ENCODE measurements at places on chromosomes 1 and 21. TPM values are rescaled to one million over a fixed set of nuclear protein-coding genes. Genes with fewer than 3 reads are reported as not detected.

DNA sequence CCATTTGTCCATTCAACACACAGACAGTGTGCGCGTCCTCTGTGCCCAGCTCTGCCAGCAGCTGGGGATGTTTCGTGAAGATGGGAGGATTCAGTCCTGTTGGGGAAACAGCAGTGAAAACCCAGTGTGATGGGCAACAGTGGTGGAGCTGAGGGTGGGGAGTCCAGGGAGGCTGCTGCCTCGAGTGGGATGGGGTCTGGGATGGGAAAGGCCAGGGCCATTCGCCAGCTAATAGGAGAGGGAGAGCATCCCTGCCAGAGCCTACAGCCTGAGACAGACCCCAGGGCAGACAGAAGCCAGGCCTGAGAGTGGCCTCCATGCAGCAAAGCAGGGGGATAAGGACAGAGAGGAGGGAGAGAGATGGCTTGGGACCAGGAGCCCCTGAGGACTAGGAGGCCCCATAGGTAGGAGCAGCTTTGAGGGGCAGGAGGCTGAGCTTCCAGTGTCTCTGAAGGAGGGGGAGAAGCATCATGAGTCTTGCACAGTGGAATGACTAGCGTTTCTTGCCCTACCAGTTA lies 252.6 kb downstream of the NPHP4 start:
- H3K27ac ChIP-seq = no peak overlapping the region
- DNase-seq = no peak
- H3K27me3 ChIP-seq = no peaks in the 10 kb centered on the region
- H3K4me3 ChIP-seq = no peak overlapping the region

GRCh38 chr1:192849011-192849410 lies 40.2 kb downstream of the RGS2 start:
- no peak overlapping the region for H3K27ac ChIP-seq
- no peak for DNase-seq
- no peaks in the 10 kb centered on the region for H3K36me3 ChIP-seq
- no peaks in the 10 kb centered on the region for H3K4me1 ChIP-seq
- H3K4me3 ChIP-seq = no peak overlapping the region

DNA sequence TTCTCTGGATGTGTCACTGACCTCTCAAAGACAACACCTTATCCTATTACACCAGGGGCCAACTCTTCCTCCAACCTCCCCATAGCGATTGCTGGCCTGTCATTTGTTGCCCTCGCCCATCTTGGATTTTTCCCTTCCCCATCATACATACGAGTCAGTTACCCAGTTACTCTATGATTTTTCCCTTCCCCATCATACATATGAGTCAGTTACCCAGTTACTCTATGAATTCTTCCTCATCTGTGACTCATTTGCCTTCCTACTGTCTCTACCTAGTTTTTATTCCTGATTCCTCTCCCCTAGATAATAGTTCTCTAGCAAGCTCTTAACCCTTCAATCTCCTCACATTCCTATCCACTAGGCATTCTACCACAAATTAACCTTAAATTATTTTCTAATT lies 178.8 kb downstream of the NR5A2 start:
- peaks cover 3% of the 10 kb centered on the region for H3K4me1 ChIP-seq
- DNase-seq = peak; percentile 79
- H3K27me3 ChIP-seq = no peaks in the 10 kb centered on the region
- no peaks in the 10 kb centered on the region for H3K36me3 ChIP-seq
- no peak overlapping the region for H3K27ac ChIP-seq

- no peaks in the 10 kb centered on the region for H3K4me1 ChIP-seq
- no peak overlapping the region for H3K27ac ChIP-seq
- DNase-seq = no peak
- peaks cover 50% of the 10 kb centered on the region for H3K27me3 ChIP-seq
- H3K4me3 ChIP-seq = no peak overlapping the region
- no peaks in the 10 kb centered on the region for H3K36me3 ChIP-seq
Observed at GRCh38 chr1:20530901-20531300, 21.5 kb upstream of the FAM43B start.

Gene KCNE2
- 0.27 TPM for total RNA-seq

DNA sequence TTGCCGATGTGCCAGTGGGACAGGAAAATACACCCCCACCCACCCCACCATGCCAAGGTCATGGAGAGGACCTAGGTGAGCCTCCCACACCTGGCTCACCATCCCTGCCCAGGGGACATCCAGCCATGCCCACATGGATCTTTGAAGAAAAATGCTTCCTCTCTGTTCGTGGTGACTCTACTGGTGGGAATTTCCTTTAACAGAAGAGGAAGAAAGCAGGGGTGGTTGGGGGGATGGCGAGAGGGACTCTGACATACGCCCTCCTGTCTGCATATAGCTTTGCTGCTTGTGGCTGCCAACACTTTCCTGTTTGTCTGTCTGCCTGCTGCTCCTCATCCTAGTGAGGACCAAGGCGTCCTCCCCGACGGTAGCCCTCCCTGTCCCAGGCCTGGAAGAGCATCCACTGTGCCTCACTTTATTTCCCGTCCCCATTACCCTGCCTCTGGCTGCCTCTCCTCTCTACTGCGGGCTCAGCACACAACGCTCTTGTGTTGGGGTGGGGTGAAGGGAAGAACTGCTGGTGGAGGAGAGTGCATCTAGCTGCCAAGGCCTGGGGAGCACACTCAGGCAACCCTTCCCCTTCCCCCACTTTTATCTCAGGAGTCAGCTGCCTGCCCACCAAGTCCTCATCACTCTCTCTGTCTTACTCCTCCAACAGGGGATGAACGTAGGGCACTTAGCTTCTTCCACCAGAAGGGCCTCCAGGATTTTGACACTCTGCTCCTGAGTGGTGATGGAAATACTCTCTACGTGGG lies 2.5 kb downstream of the SEMA4A start:
- DNase-seq = no peak
- H3K4me1 ChIP-seq = peaks cover 11% of the 10 kb centered on the region
- H3K36me3 ChIP-seq = no peaks in the 10 kb centered on the region
- no peak overlapping the region for H3K4me3 ChIP-seq

Gene SPRR1B
- 0.39 TPM for total RNA-seq

- no peak overlapping the region for H3K27ac ChIP-seq
- no peaks in the 10 kb centered on the region for H3K36me3 ChIP-seq
- DNase-seq = no peak
- H3K4me3 ChIP-seq = no peak overlapping the region
- H3K4me1 ChIP-seq = no peaks in the 10 kb centered on the region
Observed at GRCh38 chr1:197027359-197027758, 39.7 kb downstream of the F13B start.

GRCh38 chr1:156492591-156493080 lies 7.9 kb downstream of the MEF2D start:
- peaks cover 57% of the 10 kb centered on the region for H3K4me1 ChIP-seq
- DNase-seq = no peak
- no peaks in the 10 kb centered on the region for H3K36me3 ChIP-seq

Gene DNAJC28
- total RNA-seq = 2.1 TPM

GRCh38 chr1:77825131-77825709 lies 45.8 kb downstream of the MIGA1 start:
- H3K36me3 ChIP-seq = peaks cover 4% of the 10 kb centered on the region
- H3K27me3 ChIP-seq = no peaks in the 10 kb centered on the region
- peak; percentile 75 for DNase-seq
- H3K4me3 ChIP-seq = no peak overlapping the region
- H3K27ac ChIP-seq = no peak overlapping the region

DNA sequence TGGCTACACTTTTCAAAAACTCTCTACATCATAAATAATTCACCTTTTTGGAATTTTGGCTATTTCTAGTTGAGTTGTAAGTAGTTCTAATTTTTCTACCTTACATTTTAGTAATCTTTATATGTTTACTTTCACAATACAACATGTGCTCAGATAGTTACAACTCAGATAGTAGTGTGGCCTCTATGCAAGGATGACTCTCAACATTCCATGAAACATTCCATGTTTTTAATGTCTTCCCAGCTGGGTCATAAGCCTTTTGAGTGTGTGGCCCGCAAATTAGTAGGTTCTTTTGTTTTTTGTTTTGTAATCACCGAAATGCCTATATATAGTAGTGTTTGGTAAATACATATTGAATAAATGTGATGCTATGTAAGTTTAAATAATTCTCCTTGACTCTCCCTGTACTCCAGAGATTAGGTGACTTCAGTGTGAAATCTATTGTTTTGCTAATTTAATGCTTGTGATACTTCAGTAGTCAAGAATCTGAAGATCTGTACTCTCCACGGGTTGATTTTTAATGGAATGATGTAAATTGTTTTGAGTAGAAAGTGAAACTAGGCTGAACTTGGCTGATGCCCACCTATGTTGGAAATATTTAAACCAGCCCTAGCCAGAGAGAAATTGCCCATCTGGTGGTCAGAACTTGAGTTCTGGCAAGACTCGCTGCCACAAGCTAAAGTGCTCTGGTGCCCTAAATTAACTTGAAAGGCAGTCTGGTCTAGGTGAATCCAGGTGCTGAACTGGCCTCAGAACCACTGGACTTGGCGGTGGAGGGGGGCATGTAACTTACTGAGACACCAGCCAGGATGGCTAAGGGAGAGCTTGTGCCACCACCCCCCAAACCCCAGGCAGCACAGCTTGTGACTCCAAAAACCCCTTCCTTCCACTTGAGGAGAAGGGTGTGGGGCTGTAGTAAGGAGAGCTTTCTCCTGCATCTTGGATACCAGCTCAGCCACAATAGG lies 165.6 kb downstream of the USP25 start:
- no peaks in the 10 kb centered on the region for H3K27me3 ChIP-seq
- peak; percentile 17 for DNase-seq
- H3K4me1 ChIP-seq = no peaks in the 10 kb centered on the region
- no peak overlapping the region for H3K4me3 ChIP-seq
- H3K27ac ChIP-seq = no peak overlapping the region
- H3K36me3 ChIP-seq = no peaks in the 10 kb centered on the region

Gene ZRANB2
- total RNA-seq = 102 TPM

Gene RBBP5
- total RNA-seq = 16.2 TPM

Gene NBPF11
- 8.7 TPM for total RNA-seq

GRCh38 chr1:46152016-46152415 lies 19.6 kb upstream of the PIK3R3 start:
- H3K36me3 ChIP-seq = no peaks in the 10 kb centered on the region
- H3K27me3 ChIP-seq = no peaks in the 10 kb centered on the region
- DNase-seq = peak; percentile 92
- H3K4me3 ChIP-seq = no peak overlapping the region

- peaks cover 8% of the 10 kb centered on the region for H3K27me3 ChIP-seq
- H3K4me1 ChIP-seq = peaks cover 5% of the 10 kb centered on the region
Observed at GRCh38 chr1:22262583-22262982, 119.7 kb upstream of the WNT4 start.

DNA sequence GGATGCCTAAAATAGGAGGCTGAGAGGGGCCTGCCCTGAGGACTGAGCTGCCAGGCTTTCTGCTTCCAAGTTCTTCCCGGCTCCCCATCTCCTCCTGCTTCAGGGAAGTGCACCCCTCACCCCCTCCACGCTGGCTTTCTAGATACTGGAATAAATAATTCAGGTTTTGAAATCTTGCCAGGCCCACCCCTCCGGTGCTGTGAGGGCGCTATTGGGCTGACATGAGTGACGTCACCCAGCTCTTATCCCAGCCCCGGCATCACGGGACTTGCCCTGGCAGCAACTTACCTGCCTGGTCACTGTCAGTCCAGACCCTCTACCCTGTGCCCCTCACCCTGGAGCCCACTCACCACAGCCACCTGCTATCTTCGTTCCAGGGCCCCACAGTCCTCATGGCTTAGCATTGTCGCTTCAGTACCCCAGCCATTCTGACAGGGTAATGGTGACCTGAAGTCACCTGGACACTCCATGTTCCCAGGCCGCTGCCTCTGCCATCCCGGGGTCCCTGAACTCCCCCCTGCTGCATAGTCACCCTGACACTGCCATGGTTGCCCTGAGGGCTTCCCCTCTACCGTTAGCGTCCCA lies 819 bp upstream of the GPR3 start:
- H3K36me3 ChIP-seq = no peaks in the 10 kb centered on the region
- peak; percentile 56 for DNase-seq
- peak overlapping the region; percentile 72 for H3K4me3 ChIP-seq

GRCh38 chr1:53473463-53473862 lies 14.3 kb downstream of the DMRTB1 start:
- no peaks in the 10 kb centered on the region for H3K36me3 ChIP-seq
- H3K4me1 ChIP-seq = no peaks in the 10 kb centered on the region
- H3K27ac ChIP-seq = no peak overlapping the region
- no peak overlapping the region for H3K4me3 ChIP-seq

DNA sequence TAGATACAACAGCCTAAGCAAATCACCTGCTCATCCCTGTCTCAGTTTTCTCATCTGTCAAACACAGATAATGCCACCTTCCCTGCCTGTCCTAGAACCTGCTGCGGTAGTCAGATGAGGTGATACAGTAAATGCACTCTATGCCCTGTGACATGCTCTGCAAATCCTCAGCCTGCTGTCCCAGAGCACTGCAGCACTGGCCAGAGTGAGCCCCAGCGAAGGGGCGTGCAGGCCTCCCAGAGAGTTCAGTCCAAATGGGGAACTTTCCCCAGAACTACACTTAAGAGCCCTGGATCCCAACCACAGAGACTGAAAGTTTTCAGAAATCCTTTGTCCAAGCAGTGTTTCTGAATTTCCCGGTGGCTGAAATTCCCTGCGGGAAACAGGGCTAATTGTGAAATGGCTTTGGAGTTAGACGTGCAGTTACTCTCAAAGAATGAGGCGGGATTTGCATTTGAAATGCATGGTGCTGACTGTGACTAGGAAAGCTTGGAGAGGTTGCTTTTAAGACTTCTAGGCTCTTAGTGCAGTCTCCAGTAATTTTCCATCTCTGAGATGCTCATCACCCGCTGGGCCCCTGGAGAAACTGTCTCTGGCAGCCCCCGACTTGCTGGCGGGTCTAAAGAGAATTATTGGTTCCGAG lies 206.5 kb upstream of the AJAP1 start:
- H3K36me3 ChIP-seq = no peaks in the 10 kb centered on the region
- no peaks in the 10 kb centered on the region for H3K4me1 ChIP-seq
- no peaks in the 10 kb centered on the region for H3K27me3 ChIP-seq
- DNase-seq = no peak
- H3K27ac ChIP-seq = no peak overlapping the region
- no peak overlapping the region for H3K4me3 ChIP-seq

DNA sequence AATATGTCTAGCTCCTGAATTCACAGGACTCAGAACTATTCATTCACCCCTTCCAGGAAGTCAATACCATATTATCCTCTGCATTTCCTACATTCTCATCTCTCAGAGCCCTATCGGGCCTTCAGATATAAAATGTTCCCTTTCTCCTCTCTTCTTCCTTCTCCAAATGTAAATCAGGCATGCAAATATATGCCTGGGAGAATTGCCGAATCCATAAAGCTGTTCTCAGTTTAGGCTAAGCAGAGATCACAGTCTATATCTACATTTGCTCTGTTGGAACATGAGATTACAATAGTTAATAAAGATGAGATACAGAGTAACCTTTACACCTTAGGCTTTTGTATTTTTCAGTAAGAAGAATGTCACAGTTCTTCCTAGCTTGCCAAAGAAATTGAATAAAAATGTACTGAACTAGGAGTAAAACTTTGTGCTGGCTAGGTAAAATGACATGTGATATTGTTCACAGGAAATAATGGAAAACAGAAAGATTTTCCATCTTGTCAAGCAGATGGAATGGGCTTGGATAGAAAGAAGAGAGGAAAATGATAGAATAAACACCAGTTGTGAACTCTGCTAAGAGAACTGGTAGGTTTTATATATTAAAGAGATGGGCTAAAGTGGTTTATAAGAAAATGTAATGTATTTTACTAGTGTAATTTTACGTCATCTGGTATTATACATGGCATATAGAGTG lies 161.5 kb downstream of the NRIP1 start:
- H3K4me1 ChIP-seq = peaks cover 17% of the 10 kb centered on the region
- no peak overlapping the region for H3K4me3 ChIP-seq
- DNase-seq = no peak
- H3K27ac ChIP-seq = no peak overlapping the region
- H3K36me3 ChIP-seq = no peaks in the 10 kb centered on the region
- no peaks in the 10 kb centered on the region for H3K27me3 ChIP-seq

- peaks cover 23% of the 10 kb centered on the region for H3K4me1 ChIP-seq
- DNase-seq = no peak
- no peak overlapping the region for H3K27ac ChIP-seq
- H3K4me3 ChIP-seq = no peak overlapping the region
Observed at GRCh38 chr1:192698731-192699130, 62.8 kb downstream of the RGS13 start.
